SJCRH30 (cell line): ENCODE measurements at places on chromosomes 2 and 18.
A peak's percentile ranks its signal among the peaks of the same experiment; 100 is the strongest.

- DNase-seq = no peak
These were observed 547.3 kb downstream of the PLCL1 start for GRCh38 chr2:198351647-198352046.

DNA sequence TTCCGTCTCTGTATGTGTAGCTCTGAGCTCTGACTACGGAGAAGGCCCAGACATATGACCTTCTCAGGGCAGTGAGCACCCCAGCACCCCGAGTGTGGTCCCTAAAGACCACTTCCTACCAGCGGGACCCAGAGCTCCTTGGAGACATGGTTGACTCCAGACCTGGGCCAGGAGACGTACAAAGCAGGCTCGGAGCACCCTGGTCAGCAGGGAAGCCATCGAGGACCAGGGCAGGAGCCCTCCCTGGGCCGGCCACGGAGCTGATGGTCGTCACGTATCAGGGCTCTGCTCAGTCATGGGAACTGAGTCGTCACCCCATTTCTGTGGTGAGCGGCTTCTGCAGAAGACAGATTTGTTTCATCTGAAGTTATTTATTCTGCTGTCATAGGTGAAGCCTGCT lies 12.8 kb upstream of the NEU4 start:
- no peak for DNase-seq

DNA sequence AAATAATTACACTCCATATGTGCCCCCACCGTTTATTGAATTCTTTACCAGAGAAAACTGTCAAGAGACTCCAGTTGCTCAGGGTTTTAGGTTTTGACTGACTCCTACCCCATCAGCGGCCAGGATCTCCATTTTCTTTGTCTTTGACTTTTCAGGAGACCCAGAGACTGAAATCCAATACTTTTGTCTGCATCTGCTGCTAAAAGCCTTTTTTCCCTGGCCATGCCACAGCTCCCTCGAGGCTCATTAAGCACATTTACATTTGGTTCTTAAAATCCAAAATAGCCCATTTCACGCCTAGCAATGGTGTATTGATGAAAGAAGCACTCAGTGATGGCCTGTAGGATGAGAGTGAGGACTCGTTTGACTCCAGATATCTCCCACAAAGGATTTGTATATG lies 332.6 kb upstream of the ACVR2A start:
- peak; percentile 73 for DNase-seq

DNA sequence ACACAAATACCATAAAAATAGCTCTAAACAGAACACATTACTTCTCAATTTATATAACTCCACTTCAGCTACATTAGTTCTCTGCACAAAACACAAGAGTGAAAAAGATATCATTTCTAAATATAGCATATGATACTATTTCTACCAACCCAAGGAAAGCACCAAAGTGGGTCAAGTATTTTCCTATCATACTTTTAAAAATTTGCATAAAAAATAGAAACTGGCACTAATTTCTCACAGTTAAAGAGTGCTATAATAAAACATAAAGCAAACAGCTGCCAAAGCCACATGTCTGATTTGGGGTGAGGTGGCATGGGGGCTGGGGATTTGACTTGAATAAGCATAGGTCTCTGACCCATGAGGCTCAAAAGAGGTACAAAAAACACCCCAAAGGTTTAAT lies 61.5 kb downstream of the BARD1 start:
- no peak for DNase-seq

GRCh38 chr18:5058768-5059695 lies 138.0 kb downstream of the AKAIN1 start:
- peak; percentile 14 for DNase-seq
